ENCODE measurements at places on chromosomes 3 and 15. TPM values are rescaled to one million over a fixed set of nuclear protein-coding genes. Genes with fewer than 3 reads are reported as not detected.

- no peak for DNase-seq
These were observed 61.4 kb upstream of the TLE3 start for GRCh38 chr15:70159001-70159712.

GRCh38 chr3:162262129-162262528 lies 765.5 kb downstream of the OTOL1 start:
- DNase-seq = no peak

DNA sequence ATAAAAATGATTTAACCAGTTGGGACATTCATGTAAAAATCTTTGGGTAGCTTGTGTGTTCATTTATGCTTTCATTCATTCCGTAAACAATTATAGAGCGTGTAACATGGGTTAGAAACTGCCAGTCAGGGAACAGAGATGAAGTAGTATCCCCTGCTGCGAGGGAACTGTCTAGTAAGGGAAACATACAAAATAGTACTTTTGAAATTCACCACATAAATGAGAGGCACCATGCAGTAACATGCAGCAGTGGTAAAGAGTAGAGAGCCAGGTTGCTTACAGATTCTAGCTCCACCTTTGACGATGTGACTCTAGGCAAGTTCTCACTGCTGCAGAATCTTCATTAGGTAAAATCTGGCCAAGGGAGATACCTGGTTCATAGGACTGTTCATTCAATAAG lies 938 bp downstream of the DZIP3 start:
- DNase-seq = peak; percentile 55

- no peak for DNase-seq
These were observed 68.9 kb downstream of the MINDY2 start for GRCh38 chr15:58840048-58840447.

GRCh38 chr3:60469481-60469880 lies 781.8 kb downstream of the FHIT start:
- no peak for DNase-seq

The TTC23 gene
- 0.81 TPM for total RNA-seq

Measured in CD4-positive, alpha-beta T cell (primary cell).